GM12864 (cell line): ENCODE measurements at places on chromosomes 11 and 22.

GRCh38 chr11:44304091-44305025 is 5.6 kb downstream of the ALX4 start:
- no peak for DNase-seq

GRCh38 chr22:19508024-19508776 is 16.0 kb downstream of the CLDN5 start:
- no peak for DNase-seq

- no peak for DNase-seq
These were observed 883.5 kb downstream of the OPCML start for GRCh38 chr11:132648851-132649250.

DNA sequence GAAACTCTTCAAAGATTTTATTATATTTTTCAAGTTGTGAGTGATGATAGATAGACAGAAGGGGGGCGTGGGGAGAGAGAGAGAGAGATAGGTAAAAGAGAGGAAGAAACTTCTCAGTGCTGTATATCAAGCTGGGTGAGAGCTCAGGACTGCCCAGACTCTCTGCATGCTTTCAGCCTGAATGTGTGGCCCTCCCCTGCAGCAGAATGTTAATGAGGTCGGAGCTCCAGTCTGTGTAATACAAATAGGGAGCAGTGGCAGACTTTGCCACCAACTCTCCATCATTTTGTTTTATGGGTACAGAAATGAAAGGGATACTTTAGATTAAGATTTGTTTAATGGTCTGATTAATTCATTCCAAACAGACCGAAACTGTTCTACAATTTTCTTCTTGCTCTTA is 752.8 kb downstream of the OPCML start:
- no peak for DNase-seq

DNA sequence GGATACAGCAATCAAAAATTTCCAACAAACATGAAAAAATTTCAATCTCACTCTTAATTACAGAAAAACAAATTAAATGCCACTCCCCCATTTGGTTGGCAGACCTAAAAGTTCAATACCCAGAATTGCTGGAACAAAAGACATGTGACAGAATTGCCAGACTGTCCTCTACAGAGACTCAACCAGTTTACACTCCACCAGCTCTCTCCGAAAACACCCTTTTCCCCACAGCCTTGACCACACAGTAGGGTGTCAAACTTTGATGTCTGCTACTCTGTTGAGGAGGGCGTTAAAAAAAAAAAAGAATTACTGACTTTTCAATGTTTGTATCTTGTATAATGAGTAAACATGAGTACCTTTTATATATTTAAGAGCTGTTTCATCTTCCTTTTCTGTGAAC is 44.7 kb upstream of the YPEL1 start:
- DNase-seq = no peak

DNA sequence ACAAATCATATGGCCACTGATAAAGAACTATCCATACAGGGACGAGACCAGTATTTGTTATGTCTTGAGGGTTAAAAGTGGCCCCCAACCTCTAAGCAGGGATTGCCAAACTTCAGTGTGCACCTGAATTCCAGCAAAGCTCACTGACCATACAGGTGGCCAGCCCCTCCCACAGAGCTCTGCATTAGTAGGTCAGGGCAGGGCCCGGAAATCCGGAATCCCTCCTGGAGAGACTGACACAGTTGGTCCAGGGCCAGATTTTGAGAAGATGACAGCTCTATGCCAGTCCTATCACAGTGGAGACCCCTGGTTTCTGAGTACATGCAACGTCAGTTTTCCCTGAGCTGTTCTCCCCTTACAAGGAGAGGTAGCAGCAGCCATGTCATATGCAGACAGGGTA is 20.8 kb downstream of the VPS37C start:
- no peak for DNase-seq

GRCh38 chr11:109027851-109028250 is 363.0 kb downstream of the DDX10 start:
- no peak for DNase-seq

DNA sequence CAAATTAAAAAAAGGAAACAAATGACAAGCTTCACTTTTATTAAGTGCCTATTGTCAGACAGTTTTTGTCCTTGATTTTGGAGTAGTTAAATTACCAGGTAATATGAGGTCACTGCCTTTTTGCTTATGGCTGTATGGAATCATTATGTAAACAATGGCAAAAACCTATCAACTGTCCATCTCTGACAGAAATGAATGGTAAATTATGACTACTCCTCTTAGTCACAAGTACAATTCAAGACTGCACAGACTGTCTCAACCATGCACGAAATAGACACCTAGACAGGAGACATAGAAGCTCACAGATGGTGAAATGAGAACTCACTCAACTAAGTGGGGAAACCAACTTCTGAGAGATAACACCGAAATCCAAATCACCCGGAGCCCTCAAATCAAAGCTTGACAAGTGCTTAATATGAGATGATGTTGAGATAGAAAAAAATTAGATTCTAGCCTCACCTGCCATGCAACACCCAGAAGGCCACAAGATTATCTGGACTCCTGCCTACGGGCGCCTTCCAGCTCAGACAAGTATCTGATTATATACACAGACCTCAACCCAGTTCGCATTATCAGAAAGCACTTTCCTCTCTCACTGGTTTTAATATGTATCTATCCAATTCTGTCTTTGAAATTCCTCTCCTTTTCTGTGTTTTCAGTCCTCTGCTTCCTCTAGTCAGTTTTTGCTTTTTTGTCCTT is 199.3 kb downstream of the CADM1 start:
- no peak for DNase-seq

GRCh38 chr22:24414984-24415945 is 12.1 kb upstream of the ADORA2A start:
- no peak for DNase-seq

- DNase-seq = no peak
These were observed 45.6 kb downstream of the UBASH3B start for GRCh38 chr11:122701143-122701542.

GRCh38 chr11:84837402-84838069 is 789.6 kb downstream of the DLG2 start:
- no peak for DNase-seq

DNA sequence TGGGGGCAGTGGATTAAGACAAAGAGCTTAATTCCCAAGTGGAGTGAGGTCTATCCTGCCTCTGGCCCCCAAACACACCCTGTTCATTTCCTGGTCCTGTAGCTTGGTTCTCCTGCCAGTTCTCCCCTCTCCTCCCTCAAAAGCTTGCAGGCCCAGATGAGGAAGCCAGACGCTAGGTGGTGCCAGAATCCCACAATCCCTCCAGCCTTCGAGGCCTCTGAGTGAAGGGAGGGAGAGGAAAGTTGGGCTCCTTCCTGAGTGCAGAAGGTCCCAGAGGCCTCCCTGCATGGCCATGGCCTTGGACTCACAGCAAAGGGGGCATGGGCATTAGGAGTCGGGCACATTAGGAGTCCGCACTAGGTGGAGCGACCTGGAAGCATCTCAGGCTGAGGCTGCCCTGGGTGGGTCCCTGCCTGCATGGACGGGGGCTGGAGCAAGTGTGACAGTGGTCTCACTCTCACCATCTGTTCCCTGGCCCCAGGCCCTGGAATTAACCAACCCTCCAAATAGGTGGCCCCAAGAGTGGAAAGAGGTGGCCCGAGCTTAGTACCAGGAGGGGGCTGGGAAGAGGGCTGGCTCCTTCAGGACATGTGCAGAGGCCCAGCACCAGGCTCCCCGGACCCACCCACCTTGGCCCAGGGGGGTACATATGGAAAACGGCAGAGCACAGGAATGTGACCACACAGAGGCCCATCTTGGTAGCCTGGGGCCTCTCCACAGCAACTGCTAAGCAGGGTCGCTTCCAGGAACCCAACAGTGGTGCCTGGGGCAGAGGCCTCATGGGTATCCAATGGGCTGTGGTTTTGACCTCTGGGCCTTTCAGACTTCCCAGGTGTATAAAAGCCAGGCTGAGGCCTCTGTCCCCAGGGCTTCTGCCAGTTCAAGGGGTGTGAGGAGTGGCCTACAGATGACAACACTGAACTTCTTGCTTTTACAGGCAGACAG is 5.2 kb downstream of the FXYD2 start:
- DNase-seq = no peak

DNA sequence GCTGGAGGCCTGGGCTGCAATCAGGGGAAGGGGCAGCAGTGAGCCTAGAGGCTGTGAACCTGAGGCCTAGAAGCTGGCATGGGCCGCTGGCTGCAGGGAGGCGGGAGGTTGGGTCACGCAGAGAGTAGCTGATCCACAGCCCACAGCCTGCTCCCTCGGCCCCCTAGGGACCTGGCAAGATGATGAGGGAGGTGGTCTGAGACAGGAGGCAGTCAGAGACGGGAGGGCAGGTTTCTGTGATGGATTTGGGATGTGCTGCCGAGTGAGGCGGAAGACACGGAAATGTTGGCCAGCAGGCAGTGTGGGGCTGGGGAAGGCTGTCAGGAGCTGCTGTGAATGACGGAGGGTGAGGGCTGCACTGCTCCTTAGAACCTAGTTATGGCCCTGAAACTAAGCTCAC is 22.7 kb downstream of the LRFN4 start:
- no peak for DNase-seq

DNA sequence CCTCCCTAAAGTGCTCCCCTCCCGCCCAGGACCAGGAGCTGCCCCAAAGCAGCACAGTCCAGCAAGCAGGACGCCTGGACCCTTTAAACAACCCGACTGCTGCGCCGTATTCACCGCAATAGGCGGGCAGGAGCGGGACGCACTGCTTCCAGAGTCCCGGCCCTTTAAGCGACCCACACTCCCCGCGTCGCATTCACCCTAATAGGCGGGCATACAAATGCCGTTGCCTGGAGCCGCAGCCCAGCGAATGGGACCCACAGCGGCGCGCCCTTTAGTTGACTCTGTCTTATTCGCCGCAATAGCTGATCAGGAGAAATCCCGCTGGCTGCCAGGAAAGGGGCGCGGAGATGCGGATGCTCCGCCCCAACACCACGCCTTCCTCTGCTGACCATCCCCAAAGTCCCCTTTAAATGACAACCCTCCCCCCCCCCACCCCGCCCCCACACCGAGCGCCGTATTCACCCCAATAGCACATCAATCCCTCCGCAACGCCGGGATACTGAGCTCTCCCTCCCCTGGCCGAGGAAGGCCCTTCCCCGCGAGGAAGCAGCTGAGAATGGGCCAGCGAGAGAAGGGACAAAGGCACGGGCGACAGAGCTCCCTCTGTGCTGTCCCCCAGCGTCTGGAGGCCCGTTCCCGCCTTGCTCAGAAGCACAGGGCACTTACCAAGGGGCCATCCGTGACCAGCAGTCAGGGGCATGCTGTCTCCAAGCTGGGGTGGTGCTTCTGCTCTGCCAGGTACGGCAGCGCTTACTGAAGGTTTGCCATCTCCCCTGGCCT is 4.7 kb downstream of the OSBPL5 start:
- DNase-seq = no peak

DNA sequence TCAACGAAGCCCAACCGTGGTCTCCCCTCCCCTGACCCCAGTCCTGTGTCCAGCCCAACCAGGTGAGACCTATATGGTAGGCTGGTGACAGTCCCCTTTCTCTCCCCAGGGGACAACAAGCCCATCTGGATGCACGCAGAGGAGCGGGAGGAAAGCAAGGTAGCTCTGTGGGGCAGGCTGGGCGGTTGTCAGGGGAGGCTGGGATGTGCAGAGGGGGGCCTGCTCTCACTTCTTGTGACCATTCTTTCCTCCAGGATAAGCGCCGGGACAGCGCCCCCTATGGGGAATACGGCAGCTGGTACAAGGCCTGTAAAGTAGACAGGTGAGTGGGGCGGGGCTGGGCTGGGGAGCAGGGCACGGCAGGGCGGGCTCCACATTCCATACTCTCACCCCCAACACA is 3.5 kb upstream of the RAB1B start:
- no peak for DNase-seq

DNA sequence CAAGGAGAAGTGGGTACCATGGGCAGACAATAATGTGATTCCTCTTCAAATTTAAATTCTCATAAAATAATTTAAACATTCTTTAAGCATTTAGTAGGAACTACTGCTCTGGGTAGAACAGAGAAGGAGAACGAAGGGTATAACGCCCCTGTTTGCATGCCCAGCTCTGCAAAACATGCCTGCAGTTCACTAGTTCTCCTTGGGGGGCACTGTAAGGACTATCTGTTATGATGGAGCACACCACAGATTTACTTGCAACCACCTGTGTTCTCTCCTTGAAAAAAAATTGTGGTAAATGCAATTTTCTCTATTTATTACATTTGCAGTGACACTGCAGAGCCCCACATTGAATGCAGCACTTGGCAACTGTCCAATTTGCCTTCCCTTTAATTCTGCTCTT is 100.3 kb downstream of the GUCY1A2 start:
- no peak for DNase-seq

- no peak for DNase-seq
These were observed 82.4 kb upstream of the EIF3D start for GRCh38 chr22:36611241-36611976.

- DNase-seq = no peak
These were observed 3.3 kb downstream of the RAB38 start for GRCh38 chr11:88171982-88172381.

DNA sequence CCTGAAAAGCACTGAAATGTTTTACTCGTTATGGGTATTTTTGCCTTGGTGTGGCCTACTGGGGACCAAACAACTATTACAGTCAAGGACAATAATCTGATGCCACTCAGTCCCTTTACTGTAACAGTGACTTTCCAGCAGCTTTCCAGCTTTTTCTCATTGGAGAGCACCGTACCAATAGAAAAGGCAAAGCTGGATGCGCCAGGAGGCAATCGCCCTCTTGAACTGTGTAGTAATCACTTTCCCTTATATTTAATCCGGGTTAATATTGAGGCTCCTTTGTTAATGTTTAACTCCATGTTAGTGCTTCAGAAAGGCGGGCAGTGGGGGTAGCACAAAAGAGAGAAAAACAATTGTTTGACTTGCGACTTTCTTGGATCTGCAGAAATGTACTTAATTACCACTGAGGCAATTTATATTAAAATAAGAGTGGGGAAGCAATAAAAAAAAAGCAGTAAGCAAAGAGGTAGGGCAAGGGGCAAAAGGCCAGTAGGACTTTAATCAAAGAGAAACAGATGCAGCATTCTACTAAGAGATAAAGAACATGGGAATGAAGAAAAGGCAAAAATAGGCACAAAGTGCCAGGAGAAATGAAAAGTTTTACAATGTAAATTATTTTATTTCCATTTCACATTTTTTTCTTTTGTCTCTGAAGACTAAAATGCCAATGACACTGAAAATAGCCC is 81.6 kb downstream of the LRRC4C start:
- DNase-seq = no peak

DNA sequence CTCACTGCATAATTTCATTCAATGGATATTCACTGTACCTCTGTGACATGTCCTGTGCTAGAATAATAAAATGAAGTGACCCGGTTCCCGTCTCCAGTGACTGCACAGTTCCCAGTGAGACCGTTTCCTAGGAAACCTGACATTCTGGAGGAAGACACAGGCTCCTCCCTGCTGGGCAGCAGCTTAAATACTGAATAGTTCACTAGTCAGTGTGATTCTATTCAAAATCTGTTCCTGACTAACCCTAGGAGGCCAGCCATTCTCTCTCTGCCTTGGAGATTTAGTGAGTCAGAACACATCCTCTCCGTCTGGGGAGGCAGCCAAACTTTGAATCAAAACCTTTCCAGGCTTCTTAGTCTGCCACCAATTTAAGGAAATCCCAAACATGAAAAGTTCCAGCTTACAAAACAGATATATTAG is 11.3 kb downstream of the TRIM66 start:
- DNase-seq = no peak

GRCh38 chr22:37498289-37498909 is 12.2 kb upstream of the MFNG start:
- no peak for DNase-seq
